ENCODE measurements at places on chromosomes 3 and 15.

DNA sequence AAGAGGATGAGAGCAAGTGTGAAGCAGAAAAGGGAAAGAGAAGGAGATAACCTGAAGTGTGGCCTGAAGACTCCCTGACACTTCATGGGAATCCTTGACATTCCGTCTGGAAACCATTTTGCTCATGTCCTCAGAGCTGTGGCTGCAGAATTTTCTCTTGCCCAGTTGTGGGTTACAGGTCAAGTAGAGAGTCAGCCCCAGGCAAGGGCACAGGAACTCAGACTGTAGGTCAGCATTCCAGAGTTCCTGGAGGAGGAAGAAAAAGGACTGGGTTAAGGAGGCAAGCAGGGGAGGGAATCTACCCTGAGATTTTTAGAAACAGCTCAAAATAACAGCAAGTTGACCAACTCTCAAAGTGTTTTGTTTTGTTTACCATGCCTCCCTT lies 4.1 kb upstream of the THSD4 start:
- DNase-seq, result no peak

GRCh38 chr15:59406446-59406845 lies 31.5 kb upstream of the FAM81A start:
- no peak for DNase-seq

GRCh38 chr3:78721771-78722543 lies 1045.8 kb downstream of the ROBO1 start:
- no peak for DNase-seq

- DNase-seq, result no peak
Measured at GRCh38 chr3:129031476-129032215, 28.9 kb upstream of the GP9 start.

Measured in AG09319 (cell line).